ENCODE measurements at places on chromosomes 2 and 18. TPM values are rescaled to one million over a fixed set of nuclear protein-coding genes. Genes with fewer than 3 reads are reported as not detected.

DNA sequence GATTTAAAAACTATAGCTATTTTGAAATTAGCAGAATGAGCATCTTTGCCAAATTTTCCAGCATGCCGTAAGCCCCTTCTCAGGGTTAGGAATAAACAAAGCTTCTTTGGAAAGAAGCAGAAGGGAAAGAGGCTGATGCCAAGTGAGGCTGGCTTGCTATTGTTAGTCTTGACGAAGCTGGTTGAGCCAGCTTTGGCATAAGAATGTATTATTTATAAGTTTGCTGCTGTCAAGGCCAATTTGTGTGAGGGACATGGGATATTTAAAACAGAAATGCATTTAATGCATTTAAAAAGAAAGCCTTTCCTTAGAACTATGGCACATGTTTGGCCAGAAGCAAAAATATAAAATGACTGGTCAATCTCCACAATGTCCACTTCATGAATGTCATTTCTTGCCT, 52.5 kb upstream of the TTN start:
- DNase-seq = no peak

DNA sequence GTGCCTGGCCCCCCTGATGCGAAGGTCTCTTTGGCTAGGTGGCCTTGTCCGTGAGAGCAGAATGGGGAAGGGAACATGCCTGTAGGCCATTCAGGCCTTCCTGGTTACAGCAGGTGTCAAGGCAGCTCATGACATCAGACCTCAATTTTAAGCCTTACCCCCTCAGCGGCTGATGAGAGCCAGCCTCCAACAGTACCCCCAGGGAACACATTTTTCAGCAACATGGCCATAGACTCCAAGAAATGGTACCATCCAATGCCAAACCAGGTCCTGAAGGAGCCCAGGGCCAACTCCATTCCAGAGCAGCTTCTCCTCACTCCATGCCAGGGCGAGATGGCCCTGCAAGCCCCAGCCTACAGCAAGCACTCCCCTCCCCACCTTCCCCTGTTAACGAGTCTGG, 199.2 kb downstream of the SMAD2 start:
- DNase-seq = no peak

DNA sequence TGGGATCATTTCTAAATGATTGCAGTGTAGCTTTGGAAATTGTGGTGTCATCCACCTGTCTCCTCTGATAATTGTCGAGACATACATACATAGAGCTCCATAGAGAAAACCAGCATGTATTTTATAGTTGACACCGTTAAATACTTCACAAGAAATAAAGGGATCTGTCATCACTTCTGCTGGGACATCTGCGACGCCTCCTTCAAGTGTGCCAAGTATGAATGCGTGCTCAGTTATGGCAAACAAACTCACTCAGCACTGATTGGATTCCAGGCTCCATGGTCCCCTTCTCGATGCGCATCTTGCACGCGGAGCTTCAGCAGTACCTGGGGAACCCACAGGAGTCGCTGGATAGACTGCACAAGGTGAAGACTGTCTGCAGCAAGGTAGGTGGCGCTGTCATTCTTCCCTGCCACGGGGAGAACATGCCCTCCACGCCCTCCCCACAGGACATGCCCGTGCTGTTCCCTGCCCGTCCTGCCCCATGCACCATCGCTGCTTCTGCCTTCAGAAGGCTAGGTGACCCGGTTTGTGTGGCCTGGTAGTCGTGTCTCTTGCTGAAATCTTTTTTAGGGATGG, 64.1 kb downstream of the TRAPPC12 start:
- DNase-seq = no peak

GRCh38 chr2:208285853-208286252, 19.8 kb downstream of the PIKFYVE start:
- no peak for DNase-seq

- no peak for DNase-seq
These were observed 33.6 kb downstream of the RASGRP3 start for GRCh38 chr2:33509908-33510585.

- DNase-seq = no peak
These were observed 278.6 kb downstream of the CDH19 start for GRCh38 chr18:66325251-66325650.

DNA sequence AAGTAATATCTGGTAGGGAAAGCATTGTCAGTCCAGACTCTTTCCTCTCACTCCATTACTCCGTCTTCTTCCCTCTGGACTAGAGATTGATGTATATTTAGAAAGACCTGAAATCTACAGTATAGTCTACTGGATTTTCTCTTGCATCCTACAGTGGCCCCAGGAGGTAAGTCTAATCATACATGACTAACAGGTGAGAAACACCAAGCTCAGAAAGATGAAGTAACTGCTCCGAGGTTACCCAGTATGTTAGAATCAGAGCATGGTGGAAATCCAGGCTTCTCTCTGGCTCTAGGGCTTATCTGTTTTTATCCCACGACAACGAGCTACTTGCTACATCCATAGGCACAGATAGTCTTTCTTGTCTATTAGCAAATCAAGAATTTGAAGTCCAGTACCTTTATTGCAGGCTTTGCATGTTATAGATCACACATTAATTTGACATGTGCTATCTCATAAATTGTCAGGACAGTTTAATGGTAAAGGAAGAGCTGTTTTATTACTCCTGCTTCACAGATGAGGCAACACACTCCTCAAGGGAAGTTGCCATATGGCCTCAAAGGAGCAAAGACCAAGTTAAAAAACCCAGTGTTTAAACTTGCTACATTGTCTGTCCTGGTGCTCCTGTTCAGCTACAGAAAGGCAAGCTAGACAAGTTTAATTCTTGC, 484.3 kb downstream of the THSD7B start:
- DNase-seq = no peak

- DNase-seq = no peak
These were observed 35.0 kb upstream of the AGAP1 start for GRCh38 chr2:235458839-235459273.

DNA sequence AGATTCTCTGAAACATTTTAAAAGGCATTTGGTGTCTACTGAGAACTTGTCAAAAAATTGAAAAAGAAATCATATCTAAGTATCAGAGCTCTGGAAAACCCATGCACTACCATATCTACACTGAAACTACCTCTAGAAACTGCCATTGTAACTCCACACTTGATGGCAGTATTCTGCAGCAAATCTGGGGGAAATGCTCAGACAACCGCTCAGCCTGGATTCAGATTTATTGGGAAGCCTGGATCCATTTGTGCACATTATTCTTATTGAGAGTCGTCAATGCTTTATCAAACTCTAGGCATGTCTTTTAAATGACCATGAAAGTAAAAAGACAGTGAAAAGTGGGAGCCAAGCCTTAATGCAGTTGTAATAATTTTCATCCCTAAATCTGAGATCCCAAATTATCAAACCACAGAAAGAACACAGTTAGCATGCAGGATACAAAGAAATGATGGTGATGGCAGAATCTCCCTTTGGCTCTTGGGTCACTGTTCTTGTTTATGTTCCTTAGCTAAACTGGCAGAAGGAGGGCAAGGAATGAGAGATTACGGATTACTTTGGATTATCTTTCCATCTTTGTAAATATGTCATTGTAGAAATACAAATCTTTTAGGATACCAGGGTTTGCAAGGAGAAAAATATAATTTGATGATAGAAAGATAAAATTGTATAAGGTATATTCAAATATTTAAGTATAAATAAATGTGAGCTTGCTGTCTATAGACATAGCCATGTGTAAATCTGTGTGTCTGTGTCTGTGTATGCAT, 512.1 kb upstream of the SYT4 start:
- DNase-seq = no peak

DNA sequence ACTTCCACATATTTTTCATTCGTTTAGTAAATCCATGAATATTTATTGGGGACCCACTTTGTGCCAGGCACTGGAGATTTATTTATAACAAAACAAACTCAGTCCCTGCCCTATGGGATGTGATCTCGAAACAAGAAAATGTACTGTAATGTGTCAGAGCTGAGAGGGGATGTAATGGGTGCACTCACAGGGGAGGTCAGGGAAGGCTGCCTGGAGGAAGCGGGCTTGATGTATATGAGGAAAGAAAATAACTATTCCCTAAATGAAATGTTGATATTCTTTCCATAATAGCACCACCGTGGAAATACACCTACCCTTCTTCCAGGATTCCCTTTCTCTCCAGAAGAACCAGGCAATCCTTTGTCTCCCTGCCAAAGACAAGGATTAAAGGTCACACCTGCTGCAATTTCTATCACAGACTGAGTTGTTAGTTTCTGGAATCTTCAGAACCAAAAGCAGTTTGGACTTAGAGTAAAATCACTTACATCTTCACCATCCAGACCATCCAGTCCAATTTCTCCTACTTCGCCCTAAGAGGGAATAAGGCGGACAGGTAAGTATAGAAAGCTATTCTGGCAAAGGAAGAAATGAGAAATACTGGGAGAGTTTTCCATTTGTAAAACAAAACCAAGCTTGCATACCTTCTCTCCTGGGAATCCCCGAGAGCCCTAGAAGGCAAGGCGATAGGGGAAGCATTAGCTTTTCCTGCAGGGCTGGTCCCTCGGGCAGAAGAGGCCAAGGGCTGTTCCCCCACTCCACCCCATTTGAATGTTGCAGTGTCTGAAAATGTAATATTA, 55.0 kb downstream of the COL6A3 start:
- no peak for DNase-seq

DNA sequence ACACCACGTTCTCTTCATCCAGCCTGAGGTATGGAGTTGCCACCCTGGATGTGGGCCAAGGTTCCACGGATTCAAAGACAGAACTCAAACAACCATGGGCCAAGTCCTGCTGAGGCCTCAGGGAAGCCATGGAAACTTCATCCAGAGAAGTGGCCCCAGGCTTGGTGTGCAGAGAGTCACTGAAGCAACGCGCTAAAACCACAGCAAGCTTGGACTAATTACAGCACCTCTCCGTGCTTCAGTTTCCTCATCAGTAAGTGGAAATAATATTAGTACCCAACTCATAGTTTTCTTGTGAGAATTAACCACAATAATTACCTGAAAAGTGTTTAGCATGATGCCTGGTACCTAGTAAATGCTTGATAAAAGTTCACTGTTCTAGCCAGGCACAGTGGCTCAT, 19.2 kb upstream of the AP1S3 start:
- DNase-seq = no peak

GRCh38 chr18:77960791-77961410, 711.3 kb downstream of the GALR1 start:
- no peak for DNase-seq

GRCh38 chr2:173030561-173031490, 44.8 kb upstream of the MAP3K20 start:
- no peak for DNase-seq

- no peak for DNase-seq
These were observed 144.3 kb downstream of the BCL2 start for GRCh38 chr18:63175264-63175663.

GRCh38 chr2:106582148-106583143, 95.3 kb downstream of the CD8B2 start:
- DNase-seq = peak; percentile 45

DNA sequence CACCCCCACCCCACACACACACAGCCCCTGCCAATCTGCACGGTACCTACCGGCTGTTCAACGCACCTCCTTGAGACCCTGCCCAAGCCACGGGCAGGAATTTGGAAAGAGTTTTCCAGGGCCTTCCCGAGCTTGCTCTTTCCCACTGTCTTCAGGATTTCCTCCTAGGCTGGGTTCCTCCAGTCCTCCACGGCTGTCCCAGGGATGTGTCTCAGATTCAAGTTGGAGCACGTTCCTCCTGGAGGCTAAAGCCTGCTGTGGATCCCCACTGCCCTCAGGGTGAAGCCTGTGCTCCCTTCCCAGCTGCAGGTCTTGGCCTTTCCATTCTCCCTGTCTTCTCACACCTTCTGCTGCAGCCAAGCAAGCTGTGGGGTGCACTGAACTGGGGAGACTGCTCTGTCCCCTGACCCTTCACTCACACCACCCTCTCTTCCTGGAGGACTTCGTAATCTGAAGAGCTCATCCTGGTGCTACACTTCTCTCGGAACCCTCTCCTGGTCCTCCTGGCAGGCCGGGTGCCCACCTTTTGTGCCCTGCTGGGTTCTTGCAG, 54.9 kb upstream of the HS6ST1 start:
- no peak for DNase-seq

DNA sequence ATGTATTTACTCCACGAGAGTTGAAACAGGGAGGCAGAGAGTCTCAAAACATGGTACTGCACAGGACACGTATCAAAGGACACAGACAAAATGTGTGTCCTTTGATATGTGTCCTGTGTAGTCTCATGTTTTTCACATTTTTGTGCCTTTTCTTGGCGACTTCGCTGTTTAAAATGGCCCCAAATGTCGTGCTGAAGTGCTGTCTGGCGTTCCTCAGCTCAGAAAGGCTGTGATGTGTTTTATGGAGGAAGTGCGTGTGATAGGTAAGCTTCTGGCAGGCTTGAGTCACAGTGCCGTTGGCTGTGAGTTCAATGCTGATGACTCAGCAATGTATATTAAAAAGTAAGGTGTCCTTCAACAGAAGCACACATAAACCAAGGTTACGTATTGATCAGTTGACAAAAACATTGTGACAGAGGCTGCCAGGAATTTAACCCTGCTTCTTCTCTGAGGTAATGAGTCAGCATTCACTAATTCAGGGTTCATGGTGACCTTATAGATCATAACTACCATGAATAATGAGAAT, 78.2 kb downstream of the DYSF start:
- no peak for DNase-seq

- DNase-seq = no peak
These were observed 314.5 kb upstream of the CHAC2 start for GRCh38 chr2:53452957-53453748.

DNA sequence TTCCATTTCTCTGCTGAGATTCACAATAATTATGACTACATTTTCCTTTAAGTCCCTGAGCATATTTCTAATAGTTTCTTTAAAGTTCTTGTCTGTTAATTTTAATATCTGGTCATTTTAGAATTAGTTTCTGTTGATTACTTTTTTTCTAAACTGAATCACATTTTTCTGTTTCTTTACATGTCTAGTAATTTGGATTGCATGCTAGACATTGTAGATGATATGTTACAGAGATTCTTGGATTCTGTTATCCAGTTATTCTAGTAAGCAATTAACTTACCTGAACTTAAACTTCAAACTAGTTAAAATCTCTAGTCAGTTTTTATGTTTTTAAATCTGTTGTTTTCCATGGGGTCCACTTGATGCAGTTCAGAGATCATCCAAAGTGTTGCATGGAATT, 214.0 kb downstream of the MYO1B start:
- no peak for DNase-seq

GPR155 gene
- 3.4 TPM for total RNA-seq

SP140 gene
- 38.4 TPM for total RNA-seq

POTEC gene
- total RNA-seq = not detected

RUFY4 gene
- not detected for total RNA-seq

HRH4 gene
- not detected for total RNA-seq

NR4A2 gene
- total RNA-seq = 29.7 TPM

DSG2 gene
- 0.24 TPM for total RNA-seq

Data from activated T-cell treated with anti-CD3 and anti-CD28 coated beads, Interleukin-2, amount 50 U/mL, for 4 hours (primary cell).